Thymus (tissue), 14 donors: ENCODE measurements at places on chromosomes 1 and 21. TPM values are rescaled to one million over a fixed set of nuclear protein-coding genes. Genes with fewer than 3 reads are reported as not detected.

- no peaks in the 10 kb centered on the region for H3K27me3 ChIP-seq
- peaks cover 31% of the 10 kb centered on the region for H3K36me3 ChIP-seq
- no peak for DNase-seq
These were observed 4.3 kb upstream of the MIIP start for GRCh38 chr1:12015001-12015491.

DNA sequence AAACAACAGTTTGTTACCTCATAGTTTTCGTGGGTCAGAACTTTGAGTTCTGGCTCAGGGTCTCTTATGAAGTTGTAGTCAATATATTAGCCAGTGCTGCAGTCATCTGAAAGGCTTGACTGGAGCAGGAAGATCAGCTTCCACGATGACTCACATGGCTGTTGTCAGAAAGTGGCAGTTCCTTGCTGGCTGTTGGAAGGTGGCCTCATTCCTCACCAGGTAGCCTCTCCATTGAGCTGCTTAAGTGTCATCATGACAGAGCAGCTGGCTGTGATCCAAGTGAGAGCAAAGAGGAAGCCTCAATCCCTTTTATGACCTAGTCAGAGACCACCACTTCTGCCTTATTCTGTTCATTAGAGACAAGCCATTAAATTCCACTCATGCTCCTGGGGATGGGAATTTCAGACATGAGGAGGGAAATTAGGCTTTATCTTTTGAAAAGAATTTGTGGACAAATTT, 5.6 kb downstream of the OSBPL9 start:
- DNase-seq, result no peak
- H3K27ac ChIP-seq, result no peak overlapping the region
- H3K36me3 ChIP-seq, result no peaks in the 10 kb centered on the region
- H3K4me3 ChIP-seq, result no peak overlapping the region
- peaks cover 3% of the 10 kb centered on the region for H3K4me1 ChIP-seq
- no peaks in the 10 kb centered on the region for H3K27me3 ChIP-seq

Gene CHAF1B
- 6.1 TPM for total RNA-seq

Gene FAM72D
- total RNA-seq, result 4.3 TPM

DNA sequence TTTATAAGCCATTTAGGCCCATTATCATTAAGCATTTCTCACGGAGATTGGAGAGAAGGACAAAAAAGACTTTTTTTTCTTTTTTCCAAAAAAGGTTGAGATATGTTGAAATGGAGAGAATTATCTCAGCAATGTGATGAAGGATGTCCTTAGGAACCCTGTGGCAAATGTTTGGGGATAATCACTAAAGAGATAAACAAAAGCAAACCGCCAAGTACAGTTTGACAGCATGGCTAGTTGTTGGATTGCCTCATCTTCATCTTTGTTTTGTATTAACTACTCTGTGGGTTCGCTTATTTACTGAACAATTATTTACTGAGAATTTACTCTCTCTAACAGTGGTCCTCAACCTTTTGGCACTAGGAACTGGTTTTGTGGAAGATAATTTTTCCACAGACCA, 97.4 kb upstream of the HP1BP3 start:
- no peaks in the 10 kb centered on the region for H3K36me3 ChIP-seq
- H3K4me3 ChIP-seq, result no peak overlapping the region
- H3K27ac ChIP-seq, result no peak overlapping the region
- no peaks in the 10 kb centered on the region for H3K4me1 ChIP-seq
- no peaks in the 10 kb centered on the region for H3K27me3 ChIP-seq

DNA sequence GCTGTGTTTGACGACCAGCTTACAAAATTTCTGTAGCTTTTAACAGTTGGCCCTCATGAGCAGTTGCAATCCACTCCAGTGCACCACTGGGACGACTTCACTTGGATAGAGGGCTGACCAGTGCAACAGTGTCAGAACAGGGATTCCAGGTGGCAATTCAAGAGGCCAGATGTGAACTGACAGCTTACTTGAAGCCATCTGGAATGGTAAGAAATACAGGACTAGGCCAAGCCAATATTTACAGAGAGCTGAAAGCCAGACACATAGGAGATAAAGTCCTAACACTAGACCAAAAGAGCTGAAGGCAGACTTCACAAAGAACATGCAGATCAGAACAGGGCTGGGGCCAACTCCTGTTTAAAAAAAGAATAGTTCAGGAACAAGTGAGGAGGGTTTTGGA, 93.5 kb upstream of the NFIA start:
- H3K27ac ChIP-seq, result no peak overlapping the region
- no peaks in the 10 kb centered on the region for H3K27me3 ChIP-seq
- H3K36me3 ChIP-seq, result no peaks in the 10 kb centered on the region

DNA sequence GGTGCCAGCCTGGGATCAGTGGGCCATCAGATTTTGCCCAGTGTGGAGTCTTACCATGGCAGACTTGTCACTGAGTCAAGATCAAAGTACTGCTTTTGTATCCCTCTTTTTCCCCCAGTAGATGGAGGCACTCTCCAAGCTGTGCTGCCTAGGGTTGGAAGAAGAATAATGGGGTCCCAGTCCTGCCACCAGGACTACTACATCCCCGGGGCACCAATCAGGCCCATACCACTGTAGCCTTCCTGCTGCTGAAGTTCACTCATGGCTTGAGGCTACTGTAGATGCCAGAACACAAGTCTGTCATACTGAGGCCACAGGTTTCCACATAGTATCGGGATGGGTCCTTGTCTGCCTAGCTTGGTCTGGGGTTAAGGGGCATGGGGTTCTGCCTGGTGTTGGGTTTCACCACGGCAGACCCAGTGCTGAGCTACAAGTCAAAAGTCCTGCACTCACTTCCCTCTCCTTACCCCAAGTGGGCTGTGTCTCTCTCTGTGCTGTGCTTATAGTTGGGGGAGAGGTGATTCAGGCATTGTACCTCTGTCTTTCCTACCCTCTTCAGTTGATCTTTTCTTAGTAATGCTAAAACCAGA, 53.4 kb downstream of the PKN2 start:
- H3K27me3 ChIP-seq, result no peaks in the 10 kb centered on the region
- no peak for DNase-seq
- no peak overlapping the region for H3K27ac ChIP-seq
- H3K4me1 ChIP-seq, result no peaks in the 10 kb centered on the region
- no peak overlapping the region for H3K4me3 ChIP-seq

Gene PLD5
- 0.66 TPM for total RNA-seq

Gene FCER1A
- 1.0 TPM for total RNA-seq

DNA sequence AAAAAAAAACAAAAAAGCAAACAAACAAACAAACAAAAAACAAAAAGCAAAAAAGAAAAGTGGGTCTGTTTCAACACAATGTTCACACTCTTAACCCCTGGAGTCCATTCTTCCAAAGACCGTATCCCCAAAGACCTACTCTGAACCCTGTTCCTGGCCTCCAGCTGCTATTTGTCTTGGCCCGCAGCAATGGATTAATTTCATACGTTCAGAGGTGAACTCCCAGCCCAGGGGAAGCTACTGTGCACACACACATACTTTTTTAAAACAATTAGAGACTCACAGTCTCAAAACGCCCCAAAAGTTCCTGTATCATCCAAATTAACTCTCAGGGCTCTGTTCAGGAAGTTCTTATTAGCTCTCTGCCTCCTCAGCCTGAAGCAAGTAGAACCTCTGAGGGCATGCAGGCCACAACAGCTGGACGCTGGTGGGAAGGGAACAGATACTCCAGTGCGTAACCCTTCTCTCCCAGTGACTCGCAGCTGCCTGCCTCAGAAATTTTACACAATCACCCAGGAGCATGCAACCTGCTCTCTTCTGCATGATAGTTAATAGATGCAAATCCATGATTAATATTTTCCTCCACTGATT, 395.4 kb downstream of the RRAGC start:
- no peaks in the 10 kb centered on the region for H3K4me1 ChIP-seq
- H3K27ac ChIP-seq, result no peak overlapping the region
- H3K27me3 ChIP-seq, result peaks cover 2% of the 10 kb centered on the region

GRCh38 chr1:101849356-101849755, 147.4 kb downstream of the OLFM3 start:
- H3K27me3 ChIP-seq, result no peaks in the 10 kb centered on the region
- H3K36me3 ChIP-seq, result no peaks in the 10 kb centered on the region
- H3K27ac ChIP-seq, result no peak overlapping the region
- DNase-seq, result no peak

DNA sequence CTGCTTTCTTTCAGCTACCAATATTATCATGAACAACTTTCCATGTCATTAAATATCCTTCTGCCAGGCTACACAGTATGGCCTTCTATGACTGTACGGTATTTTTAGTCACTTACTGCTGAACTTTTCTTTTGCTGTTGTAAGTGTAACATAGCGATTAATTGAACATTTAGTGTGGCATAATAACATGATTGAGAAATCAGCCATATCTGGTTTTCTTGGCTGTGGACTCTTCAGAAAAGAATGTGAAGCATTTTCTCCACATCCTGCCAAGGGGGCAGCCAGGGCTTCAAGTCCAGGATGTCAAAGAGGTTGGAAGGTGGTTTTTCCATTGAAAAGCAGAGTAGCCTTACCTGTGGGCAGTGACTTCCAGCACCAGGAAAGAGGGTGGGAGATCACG, 8.8 kb upstream of the AHCYL1 start:
- H3K36me3 ChIP-seq, result no peaks in the 10 kb centered on the region
- no peak overlapping the region for H3K4me3 ChIP-seq
- H3K4me1 ChIP-seq, result no peaks in the 10 kb centered on the region
- no peak overlapping the region for H3K27ac ChIP-seq

DNA sequence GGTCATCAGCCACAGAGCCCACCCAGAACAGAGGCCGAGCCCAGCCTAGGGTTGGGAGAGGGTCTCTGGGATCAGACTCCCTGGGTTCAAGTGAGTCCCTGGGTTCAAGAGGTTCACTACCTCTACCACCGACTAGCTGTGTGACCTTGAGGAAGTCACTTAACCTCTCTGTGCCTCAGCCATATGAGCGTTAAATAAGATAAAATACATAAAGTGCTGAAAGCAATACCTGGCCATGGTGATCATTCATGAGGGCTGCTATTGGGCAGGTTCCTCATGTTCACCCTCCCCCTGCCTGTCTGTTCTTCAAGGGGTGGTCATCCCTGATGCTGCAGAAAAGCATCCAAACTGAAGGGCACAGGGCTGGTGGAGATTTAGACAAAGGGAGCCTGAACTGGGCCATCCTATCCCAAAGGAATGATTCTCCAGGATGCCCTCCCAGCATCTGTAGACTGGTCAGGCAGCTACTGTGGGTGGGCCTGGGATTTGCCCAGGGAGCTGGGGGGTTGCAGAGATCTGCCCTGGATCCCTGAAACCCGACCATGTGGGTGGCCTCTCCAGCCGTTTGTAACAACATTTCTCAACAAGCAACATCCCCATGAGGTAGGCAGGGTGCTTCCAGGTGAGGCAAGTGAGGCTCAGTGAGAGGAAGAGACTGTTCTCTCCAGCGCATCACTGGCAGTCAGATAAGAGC, 196.6 kb downstream of the MATN1 start:
- H3K27me3 ChIP-seq, result no peaks in the 10 kb centered on the region
- no peak for DNase-seq
- H3K27ac ChIP-seq, result no peak overlapping the region
- no peaks in the 10 kb centered on the region for H3K36me3 ChIP-seq

Gene TIMM17A
- total RNA-seq, result 47.1 TPM

GRCh38 chr1:245942856-245943255, 564.2 kb downstream of the SMYD3 start:
- H3K27ac ChIP-seq, result no peak overlapping the region
- H3K27me3 ChIP-seq, result no peaks in the 10 kb centered on the region
- peaks cover 2% of the 10 kb centered on the region for H3K4me1 ChIP-seq
- no peak for DNase-seq

DNA sequence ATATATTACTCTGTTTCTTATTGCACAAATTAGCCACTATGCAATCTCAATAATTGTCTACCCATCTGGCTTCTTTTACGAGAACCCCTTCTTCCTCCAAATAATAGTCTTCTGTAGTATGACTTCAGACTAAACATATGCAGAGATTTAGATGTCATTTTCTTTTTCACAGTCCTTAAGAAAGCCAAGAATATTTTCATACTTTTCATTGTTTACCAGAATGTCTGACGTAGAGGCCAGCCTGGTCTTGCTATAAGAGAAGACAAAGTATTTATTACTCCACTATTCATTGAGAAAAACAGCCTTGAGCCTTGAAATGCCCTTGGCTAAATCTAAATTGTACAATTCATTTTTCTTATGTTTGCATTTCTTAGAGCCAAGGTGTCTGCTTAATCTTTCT, 714.9 kb upstream of the CXADR start:
- H3K36me3 ChIP-seq, result no peaks in the 10 kb centered on the region
- H3K27me3 ChIP-seq, result no peaks in the 10 kb centered on the region
- H3K4me3 ChIP-seq, result no peak overlapping the region
- no peak overlapping the region for H3K27ac ChIP-seq
- no peak for DNase-seq

GRCh38 chr1:206048582-206048981, 4.4 kb upstream of the RHEX start:
- H3K27ac ChIP-seq, result no peak overlapping the region
- peaks cover 3% of the 10 kb centered on the region for H3K36me3 ChIP-seq
- no peak overlapping the region for H3K4me3 ChIP-seq
- no peaks in the 10 kb centered on the region for H3K27me3 ChIP-seq

DNA sequence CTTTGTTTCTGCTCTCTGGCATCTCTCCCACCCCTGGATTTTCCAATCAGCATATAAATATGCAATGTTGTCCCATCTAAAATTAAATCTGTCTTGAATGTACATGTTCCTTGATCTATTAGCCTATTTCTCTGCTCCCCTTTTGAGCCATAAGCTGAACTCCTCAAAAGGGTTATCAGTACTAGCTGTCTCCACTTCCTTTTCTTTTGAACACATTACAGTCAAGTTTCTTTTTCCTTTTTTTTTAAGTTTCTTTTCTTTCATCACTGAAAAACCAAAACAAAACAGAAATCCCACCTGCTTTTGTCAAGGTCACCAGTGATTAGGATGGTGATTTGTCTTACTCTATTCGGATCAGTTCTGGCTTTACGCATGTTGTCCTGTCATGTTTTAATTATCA, 29.3 kb downstream of the XCL2 start:
- no peak overlapping the region for H3K4me3 ChIP-seq
- H3K27ac ChIP-seq, result no peak overlapping the region
- no peak for DNase-seq
- H3K27me3 ChIP-seq, result no peaks in the 10 kb centered on the region
- H3K4me1 ChIP-seq, result peaks cover 16% of the 10 kb centered on the region

DNA sequence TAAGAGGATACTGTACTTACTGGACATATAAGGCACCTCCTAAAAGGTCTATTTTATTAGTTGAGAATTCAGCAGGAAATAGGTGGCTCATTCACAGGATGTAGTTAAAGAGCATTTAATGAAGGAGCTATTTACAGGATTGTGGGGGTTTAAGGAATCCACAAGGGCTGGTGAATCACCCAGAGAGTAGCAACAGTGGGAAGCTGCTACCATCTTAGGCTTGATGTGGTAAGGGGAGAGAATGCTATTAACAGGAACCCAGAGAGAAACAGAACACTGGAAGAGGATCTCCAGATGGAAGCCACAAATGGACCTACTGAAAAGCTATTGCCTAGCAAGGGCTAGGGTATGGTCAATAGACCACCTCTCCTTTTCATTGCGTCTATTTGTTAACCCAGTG, 52.0 kb upstream of the COL11A1 start:
- no peak for DNase-seq
- no peak overlapping the region for H3K4me3 ChIP-seq
- H3K27ac ChIP-seq, result no peak overlapping the region
- H3K36me3 ChIP-seq, result no peaks in the 10 kb centered on the region
- no peaks in the 10 kb centered on the region for H3K27me3 ChIP-seq

GRCh38 chr1:246768403-246769020, 44.3 kb downstream of the SCCPDH start:
- H3K36me3 ChIP-seq, result peaks cover 61% of the 10 kb centered on the region
- no peak overlapping the region for H3K4me3 ChIP-seq
- peaks cover 24% of the 10 kb centered on the region for H3K4me1 ChIP-seq
- peak overlapping the region; percentile 49 for H3K27ac ChIP-seq
- no peaks in the 10 kb centered on the region for H3K27me3 ChIP-seq
- DNase-seq, result no peak

Gene IL10
- total RNA-seq, result 1.8 TPM

GRCh38 chr1:25037174-25038074, 107.3 kb upstream of the RUNX3 start:
- no peak for DNase-seq
- no peak overlapping the region for H3K4me3 ChIP-seq
- H3K27ac ChIP-seq, result no peak overlapping the region
